ENCODE measurements at places on chromosomes 4 and X.

- no peak for ATAC-seq
These were observed 36.0 kb downstream of the HELT start for GRCh38 chr4:185054272-185054671.

GRCh38 chrX:119552508-119552907 lies 12.7 kb downstream of the STEEP1 start:
- ATAC-seq, result peak; percentile 76

GRCh38 chr4:148448141-148448540 lies 5.9 kb upstream of the NR3C2 start:
- ATAC-seq, result no peak

- ATAC-seq, result peak; percentile 66
These were observed 622 bp downstream of the TAFAZZIN start for GRCh38 chrX:154411981-154412340.

- ATAC-seq, result no peak
These were observed 325.0 kb downstream of the PDHA2 start for GRCh38 chr4:96164814-96165351.

DNA sequence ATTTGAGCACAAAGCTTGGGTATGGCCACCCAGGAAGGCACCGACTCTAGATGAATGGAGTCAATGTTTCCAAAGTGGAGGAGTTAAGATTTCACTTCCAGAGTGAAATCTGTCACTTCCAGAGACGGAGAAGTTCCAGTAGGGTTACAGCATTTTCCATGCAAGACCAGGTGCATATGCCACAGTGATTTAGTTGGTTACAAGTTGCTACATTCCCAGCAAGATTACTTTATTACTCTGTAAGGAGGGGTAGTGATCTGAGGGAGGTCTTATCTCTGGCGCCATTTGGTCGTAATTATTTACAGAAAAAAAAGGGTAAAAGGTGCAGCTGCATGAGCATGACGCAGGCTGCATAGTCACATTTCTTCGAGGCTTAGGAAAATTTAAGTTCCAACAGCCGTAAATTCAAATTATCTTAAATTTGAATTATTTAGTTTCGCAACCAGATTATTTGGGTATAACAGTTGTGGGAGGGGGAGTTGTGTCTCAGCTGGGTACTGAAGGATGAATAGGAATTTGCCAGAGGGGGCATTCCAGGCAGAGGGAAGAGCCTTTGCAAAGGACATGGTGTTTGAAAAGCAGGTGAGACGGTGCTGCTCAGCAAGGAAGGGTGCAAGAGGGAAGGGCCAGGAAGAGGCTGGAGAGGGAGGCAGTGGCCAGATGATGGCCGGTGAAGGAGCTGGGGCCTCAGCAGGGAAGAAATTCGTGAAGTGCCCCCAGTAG lies 17.4 kb upstream of the AFAP1 start:
- ATAC-seq, result no peak

DNA sequence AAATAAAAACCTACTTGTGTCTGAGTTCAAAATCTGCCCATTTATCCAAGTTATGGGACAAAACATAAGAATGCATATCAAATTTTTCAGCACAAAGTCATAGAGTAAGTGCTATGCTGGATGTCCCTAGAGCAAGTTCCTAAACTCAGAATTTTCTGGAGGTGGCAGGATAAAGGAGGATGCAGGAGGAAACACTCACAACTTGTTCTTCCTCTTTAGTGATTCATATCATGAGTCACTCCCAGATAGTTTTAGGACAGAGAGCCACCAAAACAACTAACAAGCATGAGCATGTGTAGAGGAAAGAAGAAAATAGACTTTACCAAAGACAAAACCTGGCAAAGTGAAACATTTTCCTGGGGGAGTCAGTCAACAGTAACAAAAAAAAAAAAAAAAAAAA lies 302.7 kb downstream of the KCTD8 start:
- ATAC-seq, result peak; percentile 91

DNA sequence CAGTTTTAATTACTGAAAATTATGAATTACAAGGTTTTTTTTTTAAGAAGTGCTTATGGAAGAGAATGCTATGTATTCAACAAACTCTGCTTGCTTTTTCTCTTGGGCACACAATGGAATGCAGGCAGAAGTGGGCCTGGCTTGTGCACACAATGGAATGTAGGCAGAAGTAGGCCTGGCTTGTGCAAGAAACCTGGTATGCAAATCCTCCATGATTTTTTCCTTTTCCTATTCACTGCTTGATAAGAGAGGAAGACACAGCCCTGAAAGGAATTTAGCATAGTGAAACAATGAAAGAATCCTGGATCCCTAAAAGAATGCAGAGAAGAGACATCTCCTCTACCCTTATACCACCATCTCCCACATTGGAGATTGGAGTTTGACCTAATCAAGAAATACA lies 138.4 kb downstream of the COL25A1 start:
- no peak for ATAC-seq

GRCh38 chr4:129532573-129532972 lies 436.6 kb downstream of the C4orf33 start:
- ATAC-seq, result no peak

- ATAC-seq, result no peak
These were observed 325.4 kb upstream of the GALNT7 start for GRCh38 chr4:172843192-172843591.

GRCh38 chr4:47531241-47531953 lies 46.3 kb downstream of the ATP10D start:
- peak; percentile 97 for ATAC-seq

GRCh38 chr4:58265734-58266133 lies 1155.5 kb upstream of the IGFBP7 start:
- ATAC-seq, result no peak

DNA sequence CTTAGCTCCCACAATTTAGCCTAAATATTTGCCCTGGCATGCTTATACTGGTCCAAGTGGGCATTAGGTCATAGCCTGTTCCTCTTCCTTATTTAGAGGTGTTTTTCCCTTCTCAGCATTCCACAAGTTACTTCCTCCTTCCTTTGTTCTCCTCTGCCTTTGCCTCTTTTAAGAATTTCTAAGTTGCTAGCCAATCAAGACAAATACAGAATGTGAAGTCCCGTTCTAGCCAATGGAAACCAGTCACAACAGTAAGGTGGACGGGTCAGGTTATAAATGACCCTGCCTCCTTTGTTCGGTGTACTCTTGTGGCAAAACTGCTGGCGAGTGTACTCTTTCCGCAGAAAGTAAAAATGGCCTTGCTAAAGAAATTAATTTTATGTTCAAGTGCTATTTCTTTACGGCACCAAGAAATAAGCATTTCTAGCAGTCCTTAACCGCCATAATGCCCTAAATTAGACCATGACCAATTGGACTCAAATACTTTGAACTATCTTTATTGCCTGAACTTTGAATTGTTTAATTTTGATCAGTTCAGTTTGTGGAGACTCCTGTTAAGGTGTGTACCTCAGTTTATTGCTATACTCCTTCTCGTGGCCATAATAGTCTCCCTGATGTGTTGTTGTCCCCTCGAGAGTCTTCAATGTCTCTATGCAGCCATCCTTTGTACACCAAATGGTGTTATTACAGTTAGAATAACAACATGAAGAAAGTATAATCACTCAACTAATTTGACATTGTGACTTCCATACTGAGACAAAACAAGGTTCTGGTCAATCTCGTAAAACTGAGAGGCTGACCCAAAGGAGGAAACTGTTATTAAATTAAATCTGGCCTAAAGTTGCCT lies 1.6 kb upstream of the HADH start:
- ATAC-seq, result no peak

DNA sequence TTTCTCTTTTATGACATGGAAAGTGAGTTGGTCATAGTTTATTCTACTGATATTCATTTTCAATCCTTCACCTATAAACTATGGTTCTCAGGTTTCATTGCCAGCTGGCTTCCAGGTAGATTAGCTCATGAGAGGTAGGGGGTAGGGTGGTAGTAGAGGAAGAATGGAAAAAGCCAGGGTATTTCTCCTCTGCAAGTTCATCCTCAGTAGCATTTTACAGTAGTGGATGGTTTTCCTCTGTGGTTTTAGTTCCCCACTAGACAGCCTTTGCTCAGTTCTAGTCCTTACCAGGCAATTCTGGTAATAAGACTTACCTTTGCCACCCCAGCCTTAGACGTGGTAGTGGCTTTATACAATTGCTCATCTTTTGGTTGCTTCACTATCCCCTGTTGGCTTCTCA lies 8.9 kb upstream of the NAA11 start:
- no peak for ATAC-seq

DNA sequence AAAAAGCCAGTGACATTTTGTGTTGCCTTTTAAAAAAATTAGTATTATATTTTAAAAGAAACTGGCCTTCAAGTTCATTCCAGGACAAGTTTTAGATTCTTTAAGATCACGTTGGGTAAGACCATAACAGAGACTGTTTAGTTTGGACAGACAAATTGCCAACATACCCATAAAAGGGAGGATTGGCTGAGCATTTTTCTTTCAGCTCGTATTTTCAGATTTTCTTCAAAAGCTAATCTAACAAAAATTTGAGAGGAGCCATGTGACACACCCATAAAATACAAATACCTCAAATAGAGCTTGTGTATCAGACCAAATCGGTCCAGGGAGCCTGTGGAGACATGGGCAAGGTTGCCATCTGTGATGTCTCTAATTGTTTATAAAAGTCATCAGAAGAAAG lies 74.6 kb upstream of the C1QTNF7 start:
- no peak for ATAC-seq

- peak; percentile 60 for ATAC-seq
These were observed 626 bp upstream of the FRAS1 start for GRCh38 chr4:78056265-78057129.

DNA sequence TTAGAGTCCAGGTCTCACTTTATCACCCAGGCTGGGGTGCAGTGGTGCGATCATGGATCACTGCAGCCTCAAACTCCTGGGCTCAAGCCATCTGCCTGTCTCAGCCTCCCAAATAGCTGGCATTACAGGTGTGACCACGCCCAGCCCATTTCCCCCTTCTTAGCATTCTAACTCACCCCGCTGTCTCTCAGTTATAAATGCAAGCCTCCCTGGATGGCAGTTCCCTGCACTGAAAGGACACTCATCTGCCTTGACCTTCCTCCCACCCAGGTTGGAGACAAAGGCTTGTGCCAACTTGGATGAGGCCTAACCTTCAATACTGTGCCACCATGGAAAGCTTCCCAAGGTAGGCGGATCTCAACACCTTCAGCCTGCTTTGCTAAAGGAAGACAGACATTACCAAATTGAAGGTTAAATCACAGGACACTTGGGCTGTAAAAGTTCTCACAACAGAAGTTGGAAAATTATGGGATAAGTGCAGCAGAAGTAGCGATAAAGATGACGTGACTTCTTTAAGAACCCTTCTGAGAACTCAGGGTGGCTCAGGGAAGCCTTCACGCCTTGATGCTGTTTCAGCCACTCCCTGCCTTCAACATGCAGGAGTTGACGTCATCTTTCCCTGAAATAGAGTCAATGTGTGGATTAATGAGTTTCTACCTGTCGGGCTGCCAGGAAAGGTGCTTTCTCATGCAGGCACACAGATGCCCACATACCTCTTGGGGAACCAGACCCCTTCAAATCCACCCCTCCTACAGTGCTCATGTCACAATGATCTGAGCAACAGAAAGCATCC lies 10.6 kb upstream of the GPM6B start:
- ATAC-seq, result peak; percentile 91

DNA sequence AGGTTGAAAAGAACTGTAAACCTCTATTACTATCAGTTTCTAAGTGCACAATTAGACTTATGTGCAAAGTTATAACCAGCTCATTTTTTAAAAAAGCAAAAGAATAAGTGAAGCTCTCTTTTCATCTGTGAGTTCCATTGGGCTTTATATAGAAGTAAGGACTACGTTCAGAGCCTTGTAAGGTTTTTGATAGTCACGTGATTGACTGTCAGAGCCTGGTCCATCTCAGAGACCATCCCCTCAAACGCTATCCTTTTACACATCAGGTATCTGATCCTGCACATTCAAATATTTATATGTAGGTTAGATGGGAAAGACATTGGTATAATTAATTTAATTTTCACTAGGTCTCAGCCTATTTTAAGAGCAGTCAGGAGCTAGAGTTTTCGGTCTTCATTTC lies 279.3 kb downstream of the INPP4B start:
- no peak for ATAC-seq

GRCh38 chrX:38669428-38669827 lies 108.1 kb downstream of the TSPAN7 start:
- ATAC-seq, result no peak

DNA sequence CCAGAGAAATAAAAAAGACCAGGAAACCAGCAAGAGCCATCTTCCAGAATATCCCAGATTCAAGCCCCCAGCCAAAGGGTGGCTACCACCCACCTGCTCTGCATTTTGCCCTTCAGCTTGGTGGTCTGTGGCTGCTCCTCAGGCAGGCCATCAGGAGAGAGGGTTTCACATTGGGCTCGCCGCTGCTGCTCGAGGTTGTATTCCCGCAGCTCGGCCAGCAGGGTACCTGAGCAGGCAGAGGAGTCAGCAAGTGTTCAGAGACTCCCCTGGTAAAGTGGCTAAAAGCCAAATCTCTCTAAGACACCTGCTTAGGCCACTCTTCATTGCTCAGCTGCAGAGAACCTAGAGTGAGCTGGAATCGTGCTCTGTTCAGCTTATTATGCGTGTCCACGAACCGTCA lies 110.8 kb upstream of the HSD17B10 start:
- ATAC-seq, result no peak

DNA sequence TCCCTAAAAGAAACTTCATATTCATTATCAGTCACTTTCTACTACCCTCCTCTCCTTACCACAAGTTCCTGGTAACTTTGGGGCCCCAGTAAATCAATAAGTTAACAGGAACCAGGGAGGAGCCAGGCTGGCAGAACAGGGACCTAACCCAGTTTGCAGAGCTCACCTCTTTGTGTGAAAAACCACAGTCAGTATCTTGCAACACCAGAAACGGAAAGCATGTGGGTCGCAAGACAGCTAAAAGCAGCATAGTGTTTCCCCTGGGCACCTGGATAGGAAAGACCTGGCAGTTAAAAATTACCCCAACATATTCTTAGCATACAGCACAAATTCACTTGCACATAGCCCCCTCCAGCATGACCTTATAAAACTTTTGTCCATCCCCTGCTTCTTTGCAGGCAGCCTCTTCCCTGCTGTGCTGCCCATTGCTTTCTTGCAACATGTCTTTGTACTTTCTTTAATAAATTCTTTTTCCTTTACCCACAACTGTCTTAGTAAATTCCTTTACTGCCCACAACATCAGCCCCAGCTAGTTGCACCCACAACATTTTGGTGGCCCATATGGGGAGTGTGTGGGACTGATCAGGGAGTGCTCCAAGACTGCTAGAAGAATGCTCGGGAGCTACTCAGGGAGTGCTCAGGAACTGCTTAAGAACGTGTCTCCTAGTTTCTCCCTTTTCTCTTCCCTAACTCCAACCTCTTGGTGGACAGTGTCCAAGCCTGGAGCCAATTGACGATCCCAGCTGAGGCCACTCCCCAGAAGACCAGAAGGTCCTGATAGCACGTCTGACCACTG lies 83.4 kb downstream of the MSN start:
- no peak for ATAC-seq

GRCh38 chrX:48711162-48711928 lies 14.8 kb downstream of the SUV39H1 start:
- no peak for ATAC-seq

Measured in esophagus mucosa (tissue), 1 donor.